Activated CD4-positive, alpha-beta T cell treated with anti-CD3 and anti-CD28 coated beads, Interleukin-2, amount 50 U/mL, for 24 hours (primary cell): ENCODE measurements at places on chromosomes 5 and 9.

DNA sequence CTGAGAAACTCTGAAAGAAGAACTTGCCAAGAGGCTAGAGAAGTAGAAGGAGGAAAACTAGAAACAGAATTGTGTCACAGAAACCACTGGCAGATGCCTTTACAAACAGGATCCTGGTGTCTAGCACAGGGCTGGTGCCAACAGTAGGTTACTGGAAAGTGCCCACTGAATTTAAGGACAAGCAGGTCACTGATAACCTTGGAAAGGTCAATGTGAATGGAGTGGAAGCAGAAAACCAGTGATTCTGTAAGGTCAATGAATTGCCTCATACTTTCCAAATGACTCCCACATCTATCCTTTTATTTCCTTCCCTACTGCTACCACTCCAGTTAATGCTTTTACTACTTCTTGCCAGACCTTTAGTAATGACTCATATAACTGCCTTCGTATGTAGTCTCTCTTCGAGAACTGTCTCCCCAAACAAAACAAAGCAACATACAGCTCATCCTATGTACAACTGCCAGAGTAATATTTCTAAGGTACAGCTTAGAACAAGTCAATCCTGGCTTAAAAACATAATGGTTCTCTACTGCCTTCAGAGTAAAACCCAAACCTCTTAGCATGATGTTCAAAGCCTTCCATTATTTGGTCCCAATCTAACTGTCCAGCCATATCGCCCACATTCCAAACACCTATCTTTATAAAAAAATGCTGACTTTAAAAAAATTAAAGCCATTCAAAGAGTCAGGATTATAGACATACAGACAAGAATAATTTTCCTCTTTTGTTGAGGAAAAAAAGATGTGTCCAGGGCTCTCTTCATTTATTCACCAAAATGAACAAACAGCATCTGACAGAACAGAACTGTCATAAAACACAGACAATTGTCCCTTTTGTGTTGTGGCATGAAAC is 52.5 kb downstream of the NR3C1 start:
- no peak for DNase-seq

DNA sequence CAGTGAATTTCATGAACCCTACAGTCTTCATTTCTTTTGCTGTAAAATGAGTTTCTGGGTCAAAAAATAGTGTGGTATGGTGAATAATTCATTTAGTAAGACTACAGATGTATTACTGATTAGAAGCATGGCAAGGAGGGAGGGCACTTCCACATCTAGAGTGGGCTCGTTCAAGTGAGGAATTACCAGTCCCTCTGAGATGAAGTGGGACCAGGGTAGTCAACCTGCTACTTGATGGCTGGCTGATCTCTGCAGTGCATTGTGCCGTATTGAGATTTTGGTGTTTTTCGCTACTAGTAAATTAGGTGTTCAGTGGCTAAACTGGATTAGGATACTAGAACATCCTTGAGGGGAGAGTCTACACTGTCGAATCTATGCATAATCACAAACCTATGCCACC is 10.8 kb downstream of the CDC37L1 start:
- no peak for DNase-seq

- DNase-seq, result no peak
These were observed 72.4 kb upstream of the MPDZ start for GRCh38 chr9:13351778-13352386.

DNA sequence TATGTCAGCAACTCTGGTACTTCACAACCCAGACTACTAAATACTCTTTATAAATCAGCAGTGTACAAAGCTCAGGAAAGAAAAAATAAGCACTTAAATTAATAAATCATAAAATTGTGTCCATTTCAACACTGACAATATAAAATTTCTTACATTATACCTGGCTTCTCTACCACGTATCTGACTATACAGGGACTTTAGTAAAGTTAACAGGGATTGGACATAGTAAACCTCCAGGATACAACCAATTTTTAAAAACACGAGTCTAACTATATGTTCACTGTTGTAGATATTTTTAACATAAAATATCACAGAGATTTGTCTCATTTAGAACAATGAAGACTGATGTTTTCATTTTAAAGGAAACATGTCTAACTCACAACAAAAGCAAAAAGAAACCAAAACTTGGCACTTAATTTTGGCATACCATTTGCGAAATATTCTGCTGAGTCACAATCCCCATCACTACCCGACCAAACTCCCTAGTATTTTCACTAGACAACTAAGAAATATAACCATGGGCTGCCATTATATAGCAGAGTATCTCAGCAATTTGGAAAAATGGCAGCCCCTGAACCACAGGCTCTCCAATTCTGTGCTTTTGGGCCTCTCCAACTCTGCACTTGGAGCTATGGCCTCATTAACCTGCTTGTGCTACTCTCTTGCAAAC is 14.4 kb downstream of the FAM169A start:
- no peak for DNase-seq

DNA sequence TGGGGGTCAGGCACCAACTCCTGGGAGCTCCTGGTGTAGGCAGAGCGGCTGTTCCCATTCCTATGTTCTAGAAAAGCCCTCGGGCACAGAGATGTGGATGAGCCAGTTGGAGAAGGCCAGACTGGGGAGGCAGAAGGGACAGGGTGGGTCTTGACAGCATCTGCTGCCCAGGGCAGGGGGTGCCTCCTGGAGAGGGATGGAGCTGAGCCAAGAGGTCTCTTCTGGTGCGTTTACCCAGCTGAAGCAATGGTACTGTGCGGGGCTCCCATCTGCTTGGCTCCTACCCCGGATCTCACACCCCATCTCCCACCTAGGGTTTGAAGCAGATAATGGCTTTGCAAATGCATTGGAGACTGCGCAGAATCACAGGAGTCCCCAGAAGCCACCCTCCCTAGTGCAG is 41.3 kb downstream of the SHB start:
- DNase-seq, result no peak
